ENCODE measurements at places on chromosomes 6 and 20. TPM values are rescaled to one million over a fixed set of nuclear protein-coding genes. Genes with fewer than 3 reads are reported as not detected.

MEP1A gene
- not detected for total RNA-seq

TMEM217 gene
- total RNA-seq: 1.0 TPM

TTK gene
- 79.6 TPM for total RNA-seq

TFAP2D gene
- not detected for total RNA-seq

BLOC1S5 gene
- total RNA-seq: 17.3 TPM

Measured in GM23338 (cell line).